ENCODE measurements at places on chromosomes 2 and 18. TPM values are rescaled to one million over a fixed set of nuclear protein-coding genes. Genes with fewer than 3 reads are reported as not detected.

Gene VIT
- not detected for total RNA-seq

Gene CAD
- total RNA-seq, result 147 TPM

Gene ZSWIM2
- total RNA-seq, result not detected

Gene PLCL1
- total RNA-seq, result 1.7 TPM

Gene SP140
- total RNA-seq, result 84.2 TPM

Gene RUFY4
- 1.7 TPM for total RNA-seq

DNA sequence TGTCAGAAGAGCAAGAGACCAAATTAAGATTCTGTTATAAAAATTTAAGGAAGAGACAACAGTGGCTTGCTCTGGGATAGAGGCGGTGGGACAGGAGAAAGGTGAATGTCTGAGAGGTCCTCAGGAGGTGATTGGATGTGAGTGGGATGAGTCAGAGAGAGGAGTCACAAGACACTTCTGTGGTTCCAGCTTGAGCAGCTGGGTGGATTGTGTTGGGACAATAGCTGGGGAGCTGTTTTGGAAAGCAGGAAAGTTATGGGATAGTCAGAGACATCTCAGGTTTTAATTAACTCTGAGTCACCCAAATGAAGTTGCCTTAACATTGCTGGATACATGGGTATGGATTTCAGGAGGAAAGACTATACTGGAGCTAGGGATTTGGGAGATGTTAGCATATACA, 218.0 kb upstream of the TRIB2 start:
- no peak for DNase-seq

DNA sequence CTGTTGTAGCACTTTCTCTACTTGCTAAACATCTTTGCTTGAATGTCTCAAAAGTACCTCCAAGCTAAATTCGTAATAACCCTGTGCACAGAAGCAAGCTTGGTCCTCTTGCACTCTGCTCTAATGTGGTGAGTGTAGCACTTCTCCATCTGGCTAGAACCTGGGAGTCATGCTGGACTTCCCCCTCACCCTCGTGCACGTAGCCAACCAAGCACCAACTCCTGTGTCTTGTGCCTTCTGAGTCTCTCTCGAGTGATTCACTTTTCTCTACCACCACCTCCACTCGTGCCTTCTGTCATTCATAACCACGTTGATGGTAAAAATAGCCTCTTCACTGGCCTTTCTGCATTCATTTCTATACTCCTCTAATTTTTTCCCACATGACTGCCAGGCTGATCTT, 91.9 kb upstream of the KCNE4 start:
- DNase-seq, result peak; percentile 28

- DNase-seq, result peak; percentile 15
Measured at GRCh38 chr18:59631583-59632181, 65.5 kb downstream of the CCBE1 start.

- DNase-seq, result no peak
Measured at GRCh38 chr18:22705328-22705727, 227.8 kb upstream of the RBBP8 start.

GRCh38 chr2:128321784-128322714, 3.4 kb upstream of the HS6ST1 start:
- peak; percentile 89 for DNase-seq

DNA sequence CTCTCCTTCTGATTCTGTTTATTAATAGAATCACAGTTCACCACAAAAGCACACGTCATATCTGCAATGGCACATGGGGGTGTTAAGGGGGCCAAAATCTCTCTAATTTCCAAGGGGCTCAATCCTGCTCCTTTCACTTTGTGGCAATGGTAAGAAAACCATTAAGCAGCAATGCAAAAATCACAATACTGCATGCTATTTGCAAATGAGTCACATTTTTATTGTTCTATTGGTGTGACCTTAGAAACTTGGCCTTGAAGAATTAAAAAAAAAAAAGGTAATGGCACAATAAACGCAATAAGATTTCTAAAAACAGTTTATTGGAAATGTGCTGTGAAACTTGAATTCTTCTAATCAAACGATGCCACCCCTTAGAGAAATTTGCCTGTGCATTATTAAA, 251.5 kb downstream of the ZNF521 start:
- no peak for DNase-seq

GRCh38 chr2:79178076-79178674, 18.6 kb upstream of the REG3A start:
- DNase-seq, result no peak

- DNase-seq, result no peak
Measured at GRCh38 chr18:74310411-74310810, 5.2 kb upstream of the C18orf63 start.

DNA sequence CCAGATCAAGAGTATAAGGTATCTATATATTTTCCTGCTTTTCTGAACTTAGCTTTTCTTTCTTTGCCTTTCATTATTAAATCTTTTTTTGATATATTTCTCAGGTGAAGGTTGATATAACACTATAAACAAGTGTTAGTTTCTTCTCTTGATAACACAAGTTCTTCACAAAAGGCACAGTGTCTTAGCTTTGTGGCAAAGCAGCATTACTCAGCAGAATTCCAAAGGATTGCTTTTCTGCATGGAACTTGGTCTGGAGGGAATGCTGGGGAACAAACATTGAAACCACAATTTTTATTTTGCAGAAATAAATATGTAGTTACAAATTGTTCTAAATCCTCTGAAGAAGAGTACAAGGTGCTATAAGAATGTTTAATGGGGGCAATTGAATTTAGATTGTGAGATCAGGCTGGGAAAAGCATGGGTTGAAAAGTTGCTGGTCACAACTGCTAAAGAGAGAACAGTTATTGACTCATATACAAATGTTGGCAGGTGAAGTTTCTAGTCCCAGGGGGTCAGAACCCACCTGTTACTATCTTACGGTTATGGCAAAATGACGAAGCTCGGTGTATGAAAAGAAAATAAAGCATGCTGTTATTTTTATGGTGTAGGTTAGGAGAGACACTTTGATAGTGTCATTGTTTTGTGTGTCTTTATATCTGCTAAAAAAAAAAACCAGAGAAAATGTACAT, 68.2 kb downstream of the UBR3 start:
- no peak for DNase-seq

DNA sequence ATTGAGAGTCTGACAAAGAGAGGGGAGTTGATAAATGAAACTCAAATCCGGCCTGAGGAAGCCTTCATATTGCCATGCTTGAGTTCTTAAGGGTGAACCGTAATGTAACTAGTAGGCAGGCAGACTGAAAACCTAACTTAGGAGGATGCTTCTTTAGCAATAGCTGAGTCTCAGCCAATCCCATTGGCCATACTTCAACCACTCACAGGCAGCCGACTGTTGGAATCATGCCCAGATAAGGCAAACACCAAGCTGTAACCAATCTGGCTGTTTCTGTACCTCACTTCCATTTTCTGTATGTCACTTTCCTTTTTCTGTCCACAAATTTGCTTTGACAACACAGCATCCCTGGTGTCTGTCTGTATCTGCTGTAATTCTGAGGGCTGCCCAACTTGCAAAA, 39.5 kb downstream of the TPRKB start:
- no peak for DNase-seq

- no peak for DNase-seq
Measured at GRCh38 chr2:181658444-181658843, 1.5 kb upstream of the CERKL start.
